GM23248 (cell line): ENCODE measurements at places on chromosomes 12 and 14. TPM values are rescaled to one million over a fixed set of nuclear protein-coding genes. Genes with fewer than 3 reads are reported as not detected.

OVCH1 gene
- total RNA-seq, result 0.13 TPM in 1 of 2 replicates, not detected in the other

SCNN1A gene
- 0.76 TPM in 1 of 2 replicates, not detected in the other for total RNA-seq

KRT81 gene
- total RNA-seq, result 0.11 TPM in 1 of 2 replicates, not detected in the other

SERPINA1 gene
- 0.65 TPM in 1 of 2 replicates, not detected in the other for total RNA-seq

TMCC3 gene
- 0.11 and 0.13 TPM in 2 replicates for total RNA-seq

RFX4 gene
- not detected in 2 replicates for total RNA-seq

DNAJC22 gene
- total RNA-seq, result 1.5 and 2.5 TPM in 2 replicates

ENDOU gene
- total RNA-seq, result 0.22 TPM in 1 of 2 replicates, not detected in the other

NRXN3 gene
- 0.11 TPM in 1 of 2 replicates, not detected in the other for total RNA-seq

- no peak overlapping the region for H3K27ac ChIP-seq
- DNase-seq, result peak; percentile 43
- no peak overlapping the region for H3K4me3 ChIP-seq
- H3K36me3 ChIP-seq, result no peaks in the 10 kb centered on the region
- 0 out of 2 replicates have a peak, but pooled peaks cover 3% of the 10 kb centered on the region for H3K4me1 ChIP-seq
- H3K27me3 ChIP-seq, result no peaks in the 10 kb centered on the region; the same call in 1 of the 2 replicates
These were observed 55.1 kb upstream of the CMKLR1 start for GRCh38 chr12:108394196-108394595.

DNA sequence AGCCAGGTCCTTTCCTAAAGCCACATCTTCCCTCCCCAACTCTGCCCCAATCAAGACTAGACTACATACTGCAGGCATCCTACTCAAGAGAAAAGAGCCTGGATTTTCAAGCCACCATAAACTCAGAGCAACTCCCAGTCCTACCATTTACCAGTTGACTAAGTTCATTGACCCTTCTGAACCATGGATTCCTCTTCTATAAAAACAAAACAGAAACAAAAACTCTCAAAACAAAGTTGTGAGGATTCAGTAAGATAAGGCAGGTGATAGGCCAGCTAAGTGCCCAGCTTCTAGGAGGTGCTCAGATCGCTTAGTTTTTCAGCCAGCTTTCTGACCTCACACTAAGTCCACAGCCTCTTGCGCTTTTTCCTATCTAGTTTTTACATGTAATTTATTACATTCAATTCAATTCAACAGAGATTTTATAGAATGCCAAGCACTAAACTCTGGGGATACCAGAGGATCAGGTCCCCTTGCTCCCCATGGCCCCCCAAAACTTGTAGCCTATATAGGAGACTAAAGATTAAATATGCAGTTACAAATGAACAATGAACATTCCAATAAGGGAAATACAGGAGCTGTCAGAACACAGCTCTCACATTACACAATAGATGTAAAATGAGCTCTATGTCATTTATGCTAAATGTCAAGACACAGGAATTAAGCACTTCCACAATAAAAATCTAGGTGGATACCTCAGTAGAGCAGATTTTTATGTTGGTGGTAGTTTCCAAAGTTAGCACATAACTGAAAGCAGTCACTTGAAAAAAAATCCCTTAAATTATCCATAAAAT lies 104.5 kb upstream of the EGLN3 start:
- no peaks in the 10 kb centered on the region for H3K36me3 ChIP-seq
- no peaks in the 10 kb centered on the region for H3K27me3 ChIP-seq
- no peak overlapping the region for H3K4me3 ChIP-seq
- H3K4me1 ChIP-seq, result peaks cover 17% of the 10 kb centered on the region
- DNase-seq, result no peak
- no peak overlapping the region for H3K27ac ChIP-seq

DNA sequence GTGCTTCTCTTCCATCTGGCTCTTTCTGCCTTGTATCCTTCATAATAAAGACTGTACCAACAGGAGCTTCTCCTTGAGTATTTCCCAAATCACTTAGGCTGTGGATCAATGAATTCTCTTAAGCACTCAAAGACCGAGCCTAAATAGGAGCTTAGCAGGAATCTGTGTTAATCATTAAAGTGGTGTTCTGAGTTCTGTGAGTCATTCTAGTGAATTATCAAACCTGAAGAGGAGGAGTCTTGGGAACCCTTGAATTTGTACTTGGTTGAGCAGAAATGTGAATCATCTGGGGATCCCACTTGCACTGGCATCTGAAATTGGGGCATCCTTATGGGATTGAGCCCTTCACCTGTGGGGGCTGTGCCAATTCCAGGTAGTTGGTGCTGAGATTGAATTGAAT lies 946.2 kb downstream of the BCL11B start:
- no peaks in the 10 kb centered on the region for H3K27me3 ChIP-seq
- no peak overlapping the region for H3K27ac ChIP-seq
- no peaks in the 10 kb centered on the region for H3K36me3 ChIP-seq
- no peaks in the 10 kb centered on the region for H3K4me1 ChIP-seq

DNA sequence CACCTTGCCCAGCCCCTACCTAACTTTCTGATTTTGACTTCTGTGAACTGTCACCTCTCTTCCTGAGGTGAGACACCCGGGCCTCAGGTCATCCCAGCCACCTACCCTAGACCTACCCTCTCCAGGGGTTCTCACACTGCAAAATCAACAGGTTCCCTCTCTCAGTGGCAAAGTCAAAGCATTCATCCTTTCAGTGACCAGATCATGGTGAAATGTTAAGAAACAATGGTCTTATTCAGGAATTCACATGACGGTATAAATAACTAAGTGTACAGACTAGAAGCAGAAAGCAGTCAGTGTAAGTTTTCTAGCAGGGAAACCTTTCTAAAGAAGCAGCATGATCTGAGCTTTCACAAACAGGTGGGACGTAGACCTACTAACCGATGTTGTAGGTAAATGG lies 133.4 kb downstream of the TMTC1 start:
- H3K27ac ChIP-seq, result no peak overlapping the region
- no peak overlapping the region for H3K4me3 ChIP-seq
- H3K27me3 ChIP-seq, result no peaks in the 10 kb centered on the region
- no peaks in the 10 kb centered on the region for H3K36me3 ChIP-seq

DNA sequence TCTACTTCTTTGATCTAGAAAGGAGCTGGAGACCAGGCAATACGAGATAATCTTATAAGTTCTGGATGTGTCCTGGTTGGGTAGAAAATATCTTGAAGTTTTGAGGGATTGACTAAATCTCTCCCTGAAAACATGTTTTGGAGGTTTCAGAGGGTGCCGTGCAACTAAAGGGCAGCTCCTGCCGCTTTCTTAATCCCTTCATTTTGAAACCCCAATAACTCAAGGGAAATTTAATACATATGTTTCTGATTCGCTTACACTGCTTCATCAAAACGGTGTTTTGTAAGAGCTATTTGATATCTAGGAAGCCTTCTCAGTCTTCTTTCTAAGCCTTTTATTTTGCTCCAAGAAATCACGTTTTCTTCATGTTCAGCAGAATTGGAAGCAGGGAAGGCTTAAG lies 129.0 kb downstream of the ASCL1 start:
- H3K4me1 ChIP-seq, result no peaks in the 10 kb centered on the region
- H3K27ac ChIP-seq, result no peak overlapping the region
- H3K36me3 ChIP-seq, result no peaks in the 10 kb centered on the region
- DNase-seq, result no peak
- no peaks in the 10 kb centered on the region for H3K27me3 ChIP-seq
- no peak overlapping the region for H3K4me3 ChIP-seq

GRCh38 chr14:57352396-57353170 lies 37.8 kb upstream of the NAA30 start:
- H3K27me3 ChIP-seq, result 0 out of 2 replicates have a peak, but pooled peaks cover 6% of the 10 kb centered on the region
- H3K27ac ChIP-seq, result no peak overlapping the region
- H3K4me1 ChIP-seq, result peaks cover 7% of the 10 kb centered on the region

DNA sequence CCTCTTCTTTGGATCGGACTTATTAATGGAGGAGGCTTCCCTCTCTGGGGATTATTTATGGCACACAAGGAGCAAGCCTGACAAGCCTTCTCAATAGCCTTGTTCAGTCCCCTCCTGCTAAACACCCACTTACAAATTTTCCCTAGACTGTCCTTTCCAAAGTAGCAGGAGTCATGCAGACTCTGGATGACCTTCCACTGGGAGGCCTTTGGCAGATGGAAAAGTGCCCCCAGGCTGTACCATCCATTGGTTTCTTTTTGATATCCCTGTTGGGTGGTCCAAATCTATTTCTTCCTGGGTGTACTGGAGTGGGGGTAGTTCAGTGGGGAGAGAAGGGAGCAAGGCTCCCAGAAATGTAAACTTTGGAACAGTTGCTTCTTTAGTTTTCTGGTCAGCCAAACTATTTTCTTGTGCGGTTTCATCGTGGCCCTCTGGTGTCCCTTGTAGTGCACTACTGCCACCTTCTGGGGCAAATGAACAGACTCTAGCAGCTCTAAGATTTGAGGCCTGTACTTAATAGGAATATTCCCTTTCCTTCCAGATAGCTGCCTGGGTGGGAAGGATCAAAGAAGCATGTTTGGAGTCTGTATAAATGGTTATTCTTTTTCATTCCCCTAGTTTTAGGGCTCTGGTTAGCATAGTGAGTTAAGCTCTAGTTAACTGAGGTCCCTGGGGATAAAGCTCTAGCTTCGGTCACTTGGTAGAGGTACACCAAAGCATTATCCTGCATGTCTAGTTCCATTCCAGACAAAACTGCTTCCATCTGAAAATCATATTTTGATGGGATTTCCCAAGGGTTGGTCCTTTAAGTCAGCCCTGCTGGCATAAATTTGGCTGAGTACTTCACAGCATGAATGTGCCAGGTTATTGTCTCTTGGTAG lies 409.5 kb downstream of the SLC6A15 start:
- H3K36me3 ChIP-seq, result no peaks in the 10 kb centered on the region
- DNase-seq, result peak; percentile 81
- H3K4me3 ChIP-seq, result no peak overlapping the region
- H3K27ac ChIP-seq, result no peak overlapping the region
- no peaks in the 10 kb centered on the region for H3K4me1 ChIP-seq
- no peaks in the 10 kb centered on the region for H3K27me3 ChIP-seq

DNA sequence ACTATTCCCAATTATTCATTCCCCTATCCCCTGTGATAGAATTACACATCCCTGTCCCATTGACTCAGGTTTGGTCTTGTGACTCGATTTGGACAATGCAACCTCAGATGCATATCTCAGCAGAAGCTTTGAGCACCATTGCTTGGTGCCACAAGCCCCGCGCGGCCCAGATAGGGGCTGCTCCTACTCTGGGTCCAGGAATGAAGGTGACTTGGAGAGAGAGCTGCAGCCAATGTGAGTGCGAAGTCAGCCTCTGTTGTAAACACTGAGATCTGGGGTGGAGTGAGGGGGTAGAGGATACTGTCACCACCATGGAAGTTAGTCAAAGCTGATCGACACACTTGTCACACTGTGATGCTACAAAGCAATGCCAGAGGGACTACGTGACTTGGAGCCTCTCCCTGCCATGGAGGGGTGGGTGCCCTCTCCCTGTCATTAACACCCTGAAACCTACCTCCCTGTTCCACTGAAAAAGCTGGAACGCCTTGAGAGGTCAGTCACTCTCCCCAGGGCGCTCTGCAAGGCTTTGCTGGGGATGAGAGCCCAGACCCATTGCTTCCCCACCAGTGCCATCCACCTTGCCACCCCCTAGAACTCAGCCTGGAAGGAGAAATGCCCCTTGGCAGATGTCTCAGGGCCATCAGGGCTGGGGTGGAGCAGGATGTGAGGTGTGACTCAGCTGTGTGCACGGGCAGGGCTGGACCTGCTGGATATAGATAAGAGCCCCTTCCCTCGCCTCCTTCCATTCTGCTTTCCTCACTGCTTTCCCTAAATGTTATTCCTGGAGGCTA lies 6.6 kb upstream of the PLEK2 start:
- no peak overlapping the region for H3K4me3 ChIP-seq
- no peaks in the 10 kb centered on the region for H3K27me3 ChIP-seq
- H3K4me1 ChIP-seq, result peaks cover 19% of the 10 kb centered on the region
- no peak overlapping the region for H3K27ac ChIP-seq
- peak; percentile 60 for DNase-seq

DNA sequence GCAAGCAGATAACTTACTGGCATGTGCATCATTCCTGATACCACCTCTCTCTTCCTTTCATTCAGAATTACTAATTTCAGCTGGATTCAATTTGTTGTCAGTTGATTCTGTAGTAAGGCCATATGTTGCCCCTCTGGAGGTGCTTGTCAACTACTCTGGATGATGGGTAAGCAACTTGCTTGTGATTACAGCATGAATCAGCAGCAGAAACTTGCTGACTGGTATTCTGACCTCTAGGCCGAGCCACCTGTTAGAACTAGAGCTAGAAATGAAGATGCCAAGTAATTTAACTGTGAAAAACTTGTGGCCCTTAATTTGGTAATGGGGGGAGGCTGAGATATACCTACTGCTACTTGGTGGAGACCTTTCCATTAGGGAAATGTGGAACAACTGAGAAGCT lies 5.1 kb downstream of the RNF10 start:
- no peaks in the 10 kb centered on the region for H3K36me3 ChIP-seq
- no peaks in the 10 kb centered on the region for H3K27me3 ChIP-seq
- DNase-seq, result peak; percentile 62
- peaks cover 49% of the 10 kb centered on the region for H3K4me1 ChIP-seq

GRCh38 chr12:93183940-93184671 lies 193.6 kb upstream of the NUDT4 start:
- peaks cover 23% of the 10 kb centered on the region for H3K4me1 ChIP-seq
- H3K27me3 ChIP-seq, result no peaks in the 10 kb centered on the region
- DNase-seq, result peak; percentile 35
- no peaks in the 10 kb centered on the region for H3K36me3 ChIP-seq

- H3K27ac ChIP-seq, result no peak overlapping the region
- H3K27me3 ChIP-seq, result peaks cover 11% of the 10 kb centered on the region
- H3K4me3 ChIP-seq, result no peak overlapping the region
- H3K4me1 ChIP-seq, result no peaks in the 10 kb centered on the region
These were observed 20.5 kb downstream of the ZDHHC22 start for GRCh38 chr14:77120771-77121743.

DNA sequence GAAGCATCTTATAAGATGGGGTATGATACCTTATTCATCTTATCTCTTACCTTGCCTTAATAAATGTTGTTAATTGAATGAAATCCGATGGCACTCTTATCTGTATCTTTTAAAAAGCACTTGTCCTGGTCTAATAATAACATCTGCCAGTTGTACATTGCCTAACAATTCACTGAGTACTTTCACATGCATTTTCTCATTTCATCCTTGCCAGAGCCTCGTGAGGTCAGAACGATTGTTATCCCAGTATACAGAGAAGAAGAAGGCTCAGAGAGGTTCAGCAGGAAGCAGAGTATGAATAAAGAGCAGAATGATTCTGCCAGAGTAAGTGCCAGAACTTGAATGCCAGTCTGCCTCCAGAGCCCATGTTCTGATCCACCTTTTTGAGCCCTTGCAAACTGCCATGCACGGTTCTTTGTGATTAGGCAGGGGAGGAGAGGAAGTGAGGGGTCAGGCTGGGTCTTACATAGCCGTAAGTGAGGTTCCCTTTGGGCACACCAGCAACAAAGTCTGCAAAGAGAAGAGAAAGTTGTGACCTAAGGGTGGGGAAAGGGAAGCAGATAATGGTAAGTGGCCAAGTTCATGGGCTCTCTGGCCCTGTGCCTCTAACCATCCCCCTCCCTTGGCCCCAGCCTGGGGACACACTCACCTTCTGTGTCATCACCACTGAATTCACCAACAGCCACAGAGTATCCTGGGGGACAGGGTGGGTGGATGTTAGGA lies 11.7 kb downstream of the ITGA5 start:
- H3K27me3 ChIP-seq, result no peaks in the 10 kb centered on the region
- peak overlapping the region; percentile 37 for H3K27ac ChIP-seq
- H3K4me1 ChIP-seq, result peaks cover 31% of the 10 kb centered on the region
- peak; percentile 36 for DNase-seq
